Stimulated activated naive CD4-positive, alpha-beta T cell treated with Interleukin-2 at 50 U/mL for 16 hours (primary cell): ENCODE measurements at places on chromosomes 2 and 18.
A peak's percentile ranks its signal among the peaks of the same experiment; 100 is the strongest.

GRCh38 chr2:150601280-150602038, 114.0 kb upstream of the RND3 start:
- DNase-seq: no peak

DNA sequence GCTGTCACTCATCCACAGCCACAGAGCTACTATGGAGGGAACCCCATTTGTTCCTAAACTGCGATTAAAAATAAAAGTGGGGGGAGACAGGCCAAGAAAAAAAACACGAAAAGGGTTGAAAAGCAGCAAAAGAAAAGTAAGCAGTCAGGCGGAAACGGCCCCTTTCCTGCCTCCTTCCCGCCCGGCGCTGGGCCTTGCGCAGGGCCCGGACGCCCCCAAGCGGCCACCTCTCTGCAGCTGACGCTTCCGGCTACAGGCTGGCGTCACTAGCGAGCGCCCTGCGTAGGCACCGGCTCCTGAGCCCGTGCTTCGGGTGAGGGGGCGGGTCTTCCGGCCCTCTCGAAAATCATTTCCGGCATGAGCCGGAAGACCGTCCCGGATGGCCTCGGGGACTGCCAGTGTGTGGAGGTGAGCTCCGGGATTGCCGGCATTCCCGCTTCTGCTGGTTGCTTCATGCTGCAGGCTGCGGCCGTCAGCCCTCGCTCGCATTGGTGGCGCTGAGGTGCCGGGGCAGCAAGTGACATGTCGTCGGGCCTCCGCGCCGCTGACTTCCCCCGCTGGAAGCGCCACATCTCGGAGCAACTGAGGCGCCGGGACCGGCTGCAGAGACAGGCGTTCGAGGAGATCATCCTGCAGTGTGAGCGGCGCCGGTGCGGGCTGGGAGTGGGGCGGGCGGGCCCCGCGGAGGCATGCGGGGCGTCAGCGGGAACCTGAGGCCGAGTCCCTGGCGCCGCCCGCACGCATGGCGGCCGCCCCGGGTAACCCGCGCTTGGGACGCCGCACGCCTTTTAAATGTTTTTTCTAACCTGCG, at the start of gene ATG16L1:
TSS of gene ATG16L1 (plus strand) at position 368 of the 811 bp plus-strand sequence. CDS start at position 523, 155 bp downstream.
- DNase-seq: peak; percentile 94

DNA sequence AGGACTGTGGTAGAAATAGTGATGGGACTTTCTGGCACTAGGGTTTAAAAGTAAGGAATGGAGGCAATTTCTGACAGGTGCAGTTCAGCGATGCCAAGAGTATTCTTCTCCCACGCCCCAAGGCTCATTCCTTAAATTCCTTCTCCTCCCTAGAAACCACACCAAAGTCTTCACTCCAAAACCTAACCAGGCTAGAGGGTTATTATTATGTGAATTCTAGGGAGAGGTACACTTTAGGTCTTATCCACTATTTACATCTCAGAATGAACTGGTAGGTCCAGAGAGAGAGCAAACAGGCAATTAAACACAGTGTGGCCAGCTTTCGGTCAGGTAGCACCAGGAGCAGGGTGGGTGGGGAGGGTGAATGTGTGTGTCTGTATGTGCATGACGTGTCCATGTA, 11.4 kb downstream of the IL1F10 start:
- DNase-seq: no peak

- DNase-seq: no peak
Observed at GRCh38 chr2:241248897-241249296, 60.4 kb downstream of the ANO7 start.

- no peak for DNase-seq
Observed at GRCh38 chr2:240714747-240715725, 23.4 kb downstream of the AQP12A start.
